ENCODE measurements at places on chromosomes 7 and 10. TPM values are rescaled to one million over a fixed set of nuclear protein-coding genes. Genes with fewer than 3 reads are reported as not detected.

ADCK2 gene
- total RNA-seq, result 27.6 TPM

CNTNAP2 gene
- 0.25 TPM for total RNA-seq

HIPK2 gene
- total RNA-seq, result 5.9 TPM

PTPRZ1 gene
- total RNA-seq, result not detected

- DNase-seq, result peak; percentile 3
These were observed 36.7 kb upstream of the SLIT1 start for GRCh38 chr10:97222326-97222961.

GRCh38 chr10:84331091-84331490, 2.7 kb downstream of the CCSER2 start:
- DNase-seq, result no peak

DNA sequence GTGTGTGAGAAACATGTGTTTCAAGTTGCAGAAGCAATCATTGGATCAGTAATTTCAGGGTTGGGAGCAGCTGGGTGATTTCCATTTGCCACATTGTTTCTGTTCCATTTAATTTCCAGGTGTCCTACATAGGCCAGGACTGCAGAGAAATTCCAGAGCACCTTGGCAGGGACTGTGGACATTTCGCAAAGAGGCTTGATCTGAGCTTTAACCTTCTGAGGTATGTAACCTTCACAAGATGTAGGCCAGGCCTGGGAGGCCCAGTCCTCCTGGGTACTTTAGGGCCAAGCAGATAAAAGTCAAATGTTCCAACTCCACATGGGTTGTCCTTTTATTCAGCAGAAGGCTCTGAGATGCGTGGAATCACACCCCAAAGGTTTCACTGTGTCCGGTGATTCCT, 6.9 kb downstream of the LRMDA start:
- DNase-seq, result no peak

DNA sequence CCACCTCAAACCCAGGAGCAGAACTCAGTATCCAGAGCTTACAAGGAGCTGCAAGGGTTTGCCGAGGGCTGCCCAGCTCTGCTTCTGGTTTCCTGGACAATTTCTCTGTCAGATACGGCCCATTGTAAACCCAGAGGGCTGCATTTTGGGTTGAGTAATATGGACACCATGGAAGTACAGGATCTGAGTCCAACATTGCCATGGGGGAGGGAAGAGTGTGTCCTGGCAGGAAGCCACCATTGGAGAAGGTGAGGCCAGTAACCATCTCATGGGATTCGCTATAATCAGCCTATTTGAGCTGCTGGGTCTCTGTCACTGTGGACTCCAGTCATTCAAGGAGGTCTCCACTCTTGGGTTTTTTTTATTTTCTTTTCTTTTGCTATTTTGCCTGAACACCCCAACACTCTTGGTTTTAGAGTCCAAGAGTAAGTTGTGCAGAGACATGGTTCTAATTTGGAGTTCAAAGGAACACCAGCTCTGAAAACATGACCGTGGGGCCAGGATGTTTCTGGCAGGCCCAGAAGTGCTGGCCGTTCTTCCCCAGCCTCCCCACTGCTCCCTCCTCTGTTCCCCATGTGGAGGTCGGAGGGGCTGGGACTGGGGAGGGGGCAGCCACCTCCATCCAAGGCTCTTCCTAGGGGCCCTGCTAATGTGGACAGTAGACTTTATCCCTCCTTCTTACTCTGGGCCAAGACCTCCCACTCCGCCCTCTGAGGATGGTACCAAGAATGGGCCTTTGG, 46.2 kb downstream of the CHST3 start:
- no peak for DNase-seq

DNA sequence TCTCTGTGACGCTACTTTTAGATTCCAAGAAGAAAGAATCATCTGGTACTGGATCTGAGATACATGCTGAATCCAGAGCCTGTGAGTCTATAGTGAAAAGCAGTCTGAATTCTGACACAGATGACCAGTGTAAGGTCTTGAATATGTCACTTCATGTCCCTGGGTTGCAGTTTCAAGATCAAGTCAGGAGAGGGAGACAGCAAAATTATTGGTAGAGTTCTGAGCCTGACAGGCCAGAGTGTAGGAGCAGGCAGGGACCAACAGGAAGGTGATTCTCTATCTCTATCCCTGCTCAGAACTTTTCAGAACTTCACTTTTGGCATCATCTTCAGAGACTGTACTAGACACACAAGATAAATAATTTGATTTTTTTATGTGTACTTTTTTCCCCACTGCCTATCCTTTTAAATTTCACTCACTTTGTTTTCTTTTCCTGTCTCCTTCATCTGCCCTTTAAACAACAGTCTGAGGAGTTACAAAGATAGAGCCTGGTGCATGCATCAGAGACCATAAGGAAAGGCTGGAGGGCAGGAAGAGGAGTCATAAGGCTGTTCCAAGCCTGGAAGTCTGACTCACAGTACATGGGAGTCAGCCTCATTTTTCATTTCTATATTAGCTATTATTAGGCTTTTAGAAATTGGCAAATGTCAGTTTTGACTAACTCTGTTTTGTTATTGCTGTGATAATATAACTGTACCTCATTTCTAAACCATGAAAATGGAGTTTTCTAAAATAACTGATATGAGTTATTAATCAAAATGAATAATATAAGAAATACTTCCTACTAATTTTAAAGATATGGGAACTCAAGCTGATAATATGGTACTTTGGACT, 120.2 kb upstream of the TMEM229A start:
- DNase-seq, result no peak

GRCh38 chr7:79868010-79868409, 266.6 kb upstream of the GNAI1 start:
- DNase-seq, result no peak
